ENCODE measurements at places on chromosomes 1 and 21. TPM values are rescaled to one million over a fixed set of nuclear protein-coding genes. Genes with fewer than 3 reads are reported as not detected.
A peak's percentile ranks its signal among the peaks of the same experiment; 100 is the strongest.

DNA sequence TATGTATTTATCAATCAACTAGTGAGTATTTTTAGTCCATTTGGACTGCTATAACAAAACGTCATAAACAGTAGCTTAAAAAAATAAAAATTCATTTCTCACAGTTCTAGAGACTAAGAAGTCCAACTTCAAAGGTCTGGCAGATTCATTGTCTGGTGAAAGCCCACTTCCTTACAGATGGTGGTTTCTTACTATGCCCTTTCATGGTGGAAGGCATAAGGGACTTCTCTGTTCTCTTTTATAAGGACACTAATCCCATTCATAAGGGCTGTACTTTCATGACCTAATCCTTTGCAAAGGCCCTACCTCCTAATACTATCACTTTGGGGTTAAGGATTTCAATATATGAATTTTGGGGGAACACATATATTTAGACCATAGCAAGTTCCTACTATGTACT is 37.9 kb downstream of the KRTAP20-3 start:
- DNase-seq: no peak

DNA sequence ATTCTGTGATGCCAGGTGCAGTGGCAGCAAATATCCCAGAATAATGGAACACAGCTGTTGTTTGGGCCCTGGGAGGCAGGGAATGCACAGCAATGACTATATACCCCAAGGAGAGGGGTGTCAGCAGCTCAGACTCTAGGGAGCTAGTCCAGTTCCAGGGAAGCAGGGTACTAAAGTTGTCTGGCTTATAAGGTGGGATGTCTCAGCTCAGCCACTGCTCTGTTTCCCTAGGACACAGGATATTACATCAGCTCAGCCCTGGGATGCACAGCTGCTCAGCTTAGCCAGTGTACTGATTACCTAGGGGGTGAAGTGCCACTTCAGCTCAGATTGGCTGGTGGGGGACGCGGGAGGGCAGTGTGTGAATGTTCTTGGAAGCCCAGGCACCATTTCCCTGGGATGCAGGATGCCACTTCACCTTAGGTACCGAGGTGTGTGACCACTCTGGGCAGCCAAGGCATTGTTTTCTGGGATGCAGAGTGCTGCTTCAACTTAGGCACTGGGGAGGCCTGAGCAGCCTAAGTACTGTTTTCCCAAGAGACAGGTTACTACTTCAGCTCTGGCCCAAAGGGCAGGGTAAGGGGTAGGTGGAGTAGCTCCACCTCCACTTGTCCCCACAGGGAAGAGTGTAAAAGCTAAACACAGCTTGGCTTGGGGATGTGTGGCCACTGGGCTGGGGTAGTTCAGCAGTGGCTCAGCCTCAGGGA is 59.4 kb downstream of the DIPK1A start:
- DNase-seq: no peak

DNA sequence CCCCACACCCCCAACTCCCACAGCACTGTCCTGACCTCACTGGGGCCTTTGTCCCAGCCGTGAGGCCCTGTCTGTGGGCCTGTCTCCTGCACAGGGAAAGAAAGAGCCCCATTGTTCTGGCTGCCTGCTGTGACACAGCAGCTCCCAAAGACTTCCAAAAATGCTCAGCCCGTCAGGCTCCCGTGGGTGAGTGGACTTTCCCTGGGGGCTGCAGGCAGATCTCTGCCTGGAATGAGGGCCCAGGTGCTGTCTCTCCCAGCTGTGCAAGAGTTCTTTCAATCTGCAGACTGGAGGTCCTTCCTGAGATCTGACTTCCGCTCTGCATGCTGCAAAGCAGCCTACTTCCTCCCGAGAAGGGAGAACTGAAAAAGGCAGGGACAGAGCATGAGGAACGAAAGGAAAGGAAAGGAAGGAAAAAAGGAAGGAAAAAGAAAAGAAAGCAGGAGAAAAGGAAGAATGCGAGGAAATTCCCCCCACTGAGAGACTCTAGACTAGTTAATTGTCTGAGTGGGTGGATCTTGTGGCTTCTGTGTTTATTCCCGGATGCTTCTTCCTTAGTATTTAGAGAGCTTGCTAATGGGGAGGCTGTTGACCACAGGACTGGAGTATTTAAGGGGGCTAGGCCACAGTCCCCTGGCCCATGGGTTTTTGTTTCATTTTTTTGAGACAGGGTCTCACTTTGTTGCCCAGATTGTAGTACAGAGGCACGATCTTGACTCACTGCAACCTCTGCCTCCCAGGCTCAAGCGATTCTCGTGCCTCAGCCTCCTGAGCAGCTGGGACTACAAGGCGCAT is 15.0 kb downstream of the NES start:
- DNase-seq: peak; percentile 76

- DNase-seq: no peak
These were observed 934.2 kb downstream of the TTLL7 start for GRCh38 chr1:83064589-83065242.

GRCh38 chr1:90000934-90001676 is 6.2 kb downstream of the ZNF326 start:
- no peak for DNase-seq

GRCh38 chr1:151718011-151718431 is 1.4 kb upstream of the CELF3 start:
- no peak for DNase-seq

GRCh38 chr1:232521660-232522059 is 108.3 kb downstream of the SIPA1L2 start:
- no peak for DNase-seq

DNA sequence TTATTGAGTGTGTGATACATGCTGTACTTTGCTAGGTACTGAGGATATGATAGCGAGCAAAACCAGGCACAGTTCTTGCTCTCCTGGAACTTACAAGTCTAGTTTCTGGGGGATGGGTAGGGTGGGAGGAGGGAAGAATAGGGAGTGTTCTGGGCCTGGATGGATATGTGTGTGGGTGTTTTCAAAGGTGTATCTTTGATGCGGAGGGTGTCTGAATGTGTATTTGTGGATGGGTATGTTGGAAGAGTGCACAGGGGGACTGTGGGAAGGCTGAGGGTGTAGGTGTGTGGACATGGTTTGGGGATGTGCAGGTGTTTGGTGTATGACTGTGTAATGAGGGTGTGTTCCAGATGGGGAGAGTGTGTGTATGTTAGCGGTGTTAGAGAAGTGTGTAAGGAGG is 4.5 kb upstream of the DPH2 start:
- no peak for DNase-seq

GRCh38 chr1:237932816-237933215 is 42.1 kb upstream of the ZP4 start:
- no peak for DNase-seq

- DNase-seq: no peak
These were observed 58.1 kb downstream of the LHX4 start for GRCh38 chr1:180287988-180288705.

DNA sequence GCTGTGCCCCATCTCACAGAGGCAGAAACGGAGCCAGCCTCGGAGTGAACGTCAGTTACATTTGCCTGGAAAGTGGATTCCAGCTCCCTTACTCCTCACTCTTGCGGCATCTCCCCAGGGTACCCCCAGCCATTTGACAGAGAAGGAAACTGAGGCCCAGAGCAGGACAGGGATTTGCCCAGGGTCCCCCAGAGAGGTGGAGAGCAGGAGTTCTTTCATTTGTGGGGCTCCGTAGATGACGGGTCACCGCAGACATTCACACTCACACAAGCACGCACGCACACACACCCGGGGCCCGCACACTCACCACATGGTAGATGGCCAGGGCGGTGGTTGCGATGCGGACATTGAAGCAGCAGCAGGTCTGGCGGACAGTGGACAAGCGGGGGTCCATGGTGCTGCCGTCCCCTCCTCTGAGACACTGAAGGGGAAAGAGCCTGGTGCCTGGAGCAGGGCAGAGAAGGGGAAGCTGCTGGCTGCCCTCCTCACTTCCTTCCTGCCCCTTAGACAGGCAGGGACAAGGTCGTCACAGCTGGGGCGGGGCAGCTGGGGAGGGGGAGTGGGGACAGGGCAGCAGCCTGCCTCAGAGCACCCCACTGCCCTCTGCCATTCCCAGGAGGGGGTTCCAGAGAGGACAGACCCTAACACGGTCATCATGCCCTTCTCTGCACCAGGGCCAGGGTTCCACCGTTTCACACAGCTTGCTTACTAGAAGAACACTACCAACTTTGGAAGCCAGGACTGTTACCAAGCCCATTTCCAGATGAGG is at the start of gene LAPTM5:
Gene LAPTM5 (minus strand): TSS at position 423 of the 769 bp plus-strand sequence. CDS start 29 bp downstream, at position 394.
- no peak for DNase-seq

- DNase-seq: peak; percentile 88
These were observed 50.9 kb downstream of the ITPKB start for GRCh38 chr1:226688056-226688748.

Gene FBXO42
- 37.3 TPM for total RNA-seq

Gene TSEN15
- 35.7 TPM for total RNA-seq

Gene CRP
- total RNA-seq: not detected

Gene CHD5
- total RNA-seq: 173 TPM

Gene HCRTR1
- total RNA-seq: 0.49 TPM

Gene LINGO4
- total RNA-seq: 0.41 TPM

Gene UBL4B
- 1.0 TPM for total RNA-seq

Gene ERICH3
- 18.3 TPM for total RNA-seq

All from dorsolateral prefrontal cortex (tissue), 122 donors.